ENCODE measurements at places on chromosomes 7 and 10.

DNA sequence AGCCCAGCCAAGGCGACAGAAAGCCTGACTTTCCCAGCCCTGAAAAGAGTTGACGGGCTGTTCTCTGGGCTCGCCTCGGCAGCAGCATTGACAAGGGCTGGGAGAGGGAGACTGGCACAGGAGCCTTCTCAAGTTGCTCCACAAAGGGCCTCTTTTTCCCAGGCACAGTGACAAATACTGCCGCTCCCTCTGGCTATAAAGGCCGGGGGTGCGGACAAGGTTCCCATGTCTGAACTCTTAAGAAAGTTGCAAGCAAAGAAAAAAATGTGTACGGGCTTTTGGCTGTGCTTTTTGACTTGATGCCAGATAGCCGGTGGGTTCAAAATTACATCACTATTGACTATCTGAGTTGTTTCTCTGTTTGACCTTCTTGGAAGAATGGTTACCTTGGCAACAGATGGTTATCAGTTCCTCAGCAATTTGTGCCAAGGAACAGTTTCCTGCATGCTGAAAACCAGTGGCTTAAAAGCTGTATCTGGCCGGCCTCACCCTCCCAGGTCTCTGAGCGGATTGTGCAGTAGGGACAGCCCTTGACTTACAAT is 115.9 kb upstream of the EEPD1 start:
- no peak for DNase-seq

DNA sequence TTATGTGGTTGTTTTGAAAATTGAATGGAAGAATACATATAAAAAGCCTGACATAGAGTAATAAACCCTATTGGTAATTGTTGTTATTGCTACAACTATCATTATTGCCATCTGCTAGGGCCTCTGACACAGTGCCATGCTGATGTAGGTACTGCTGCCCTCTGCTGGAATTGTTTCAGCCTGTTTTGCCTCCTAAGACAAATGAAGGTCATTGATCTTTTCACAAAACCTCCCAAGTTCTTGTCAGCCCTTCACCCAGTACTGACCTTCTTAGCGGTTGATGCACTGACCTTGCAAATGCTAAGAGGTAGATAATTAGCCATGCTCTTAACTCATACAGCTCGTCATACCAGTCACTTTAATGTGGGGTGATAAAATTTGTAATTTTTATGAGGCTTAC is 975.2 kb downstream of the SORCS1 start:
- peak; percentile 10 for DNase-seq

DNA sequence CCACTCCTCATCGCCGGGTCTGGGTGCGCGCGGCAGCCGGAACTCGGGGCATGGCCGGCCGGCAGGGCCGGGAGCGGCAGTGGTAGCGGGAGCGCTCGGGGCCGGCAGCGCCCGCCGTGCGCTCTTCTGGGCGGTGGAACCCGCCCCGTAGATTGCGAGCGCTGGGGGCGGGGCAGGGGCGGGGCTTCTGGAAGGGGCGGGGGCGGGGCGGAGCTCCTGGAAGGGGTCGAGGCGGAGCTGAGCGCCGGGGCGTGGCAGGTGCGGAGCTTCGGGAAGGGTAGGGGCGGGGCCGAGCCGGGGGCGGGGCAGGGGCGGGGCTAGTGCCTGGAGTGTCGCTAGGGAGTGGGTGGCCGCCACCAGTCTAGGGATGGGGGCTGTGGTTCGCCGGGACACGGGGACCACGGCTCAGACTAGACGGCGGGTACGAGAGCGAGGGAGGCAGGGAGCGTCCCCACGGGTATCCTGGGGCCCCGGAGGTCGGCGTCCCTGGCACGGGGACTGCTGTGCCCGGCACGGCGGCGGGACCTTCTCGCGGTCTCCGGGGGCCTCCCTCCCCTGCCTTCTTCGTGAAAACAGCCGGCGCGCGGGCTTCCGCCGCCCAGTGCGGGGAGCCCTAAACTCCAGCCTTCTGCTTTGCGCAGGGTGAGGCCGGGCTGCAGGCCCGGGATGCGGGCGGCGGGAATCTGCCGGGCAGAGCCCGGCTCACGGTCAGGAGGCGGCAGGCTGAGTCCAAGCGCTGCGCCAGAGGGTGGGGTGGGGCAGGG is at the start of gene STK32C:
Gene STK32C, minus strand, starts transcription at position 128 of the 764 bp plus-strand sequence. Its CDS starts 117 bp downstream, at position 11.
- DNase-seq, result peak; percentile 75

- no peak for DNase-seq
These were observed 200.1 kb upstream of the PRKCQ start for GRCh38 chr10:6780008-6780677.

DNA sequence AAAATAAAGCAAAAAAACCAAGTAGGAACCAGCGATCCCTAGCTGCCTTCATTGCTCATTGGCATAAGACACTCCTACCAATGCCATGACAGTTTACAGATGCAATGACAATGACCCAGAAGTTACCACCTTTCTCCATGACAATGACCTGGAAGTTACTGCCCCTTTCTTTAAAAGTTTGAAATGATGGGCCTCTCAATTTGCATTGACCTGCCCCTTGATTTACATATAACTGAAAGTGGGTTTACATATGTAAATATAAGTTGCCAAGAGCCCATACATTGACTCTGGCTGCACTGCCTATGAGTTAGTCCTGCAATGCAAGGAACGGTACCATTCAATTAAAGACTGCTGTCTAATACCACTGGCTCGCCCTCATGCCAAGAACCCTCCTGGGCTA is 240.7 kb upstream of the LRRN3 start:
- no peak for DNase-seq

DNA sequence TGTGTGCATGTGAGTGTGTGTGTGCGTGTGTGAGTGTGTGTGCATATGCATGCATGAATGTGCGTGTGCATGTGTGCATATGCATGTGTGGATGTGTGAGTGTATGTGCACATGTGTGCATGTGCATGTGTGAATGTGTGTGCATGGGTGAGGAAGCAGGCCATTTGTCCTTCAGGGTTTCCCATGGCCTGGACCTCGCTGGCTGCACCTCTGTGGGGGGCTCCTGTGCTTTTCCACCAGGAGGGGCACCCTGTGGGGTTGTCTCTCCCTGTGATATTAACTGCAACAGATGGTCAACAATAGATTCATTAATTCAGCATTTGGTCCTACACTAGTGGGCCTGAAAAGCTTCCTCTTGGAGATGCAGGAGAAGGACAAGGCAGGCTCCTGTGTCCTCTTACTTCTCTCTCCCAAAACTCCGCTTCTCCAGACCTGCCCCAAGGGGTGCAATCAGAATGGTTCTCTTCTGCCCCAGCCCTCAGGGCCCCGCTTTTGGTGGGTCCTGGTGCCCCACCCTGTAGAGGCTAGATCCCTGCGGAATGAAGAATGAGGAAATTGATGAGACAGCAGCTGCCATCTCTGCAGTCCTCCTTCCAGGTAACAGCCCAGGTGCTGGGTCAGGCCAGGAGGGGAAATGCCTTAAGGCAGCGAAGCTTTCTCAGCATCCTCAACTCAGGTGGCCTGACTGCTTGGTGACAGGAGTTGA is 41.5 kb upstream of the NUB1 start:
- no peak for DNase-seq

DNA sequence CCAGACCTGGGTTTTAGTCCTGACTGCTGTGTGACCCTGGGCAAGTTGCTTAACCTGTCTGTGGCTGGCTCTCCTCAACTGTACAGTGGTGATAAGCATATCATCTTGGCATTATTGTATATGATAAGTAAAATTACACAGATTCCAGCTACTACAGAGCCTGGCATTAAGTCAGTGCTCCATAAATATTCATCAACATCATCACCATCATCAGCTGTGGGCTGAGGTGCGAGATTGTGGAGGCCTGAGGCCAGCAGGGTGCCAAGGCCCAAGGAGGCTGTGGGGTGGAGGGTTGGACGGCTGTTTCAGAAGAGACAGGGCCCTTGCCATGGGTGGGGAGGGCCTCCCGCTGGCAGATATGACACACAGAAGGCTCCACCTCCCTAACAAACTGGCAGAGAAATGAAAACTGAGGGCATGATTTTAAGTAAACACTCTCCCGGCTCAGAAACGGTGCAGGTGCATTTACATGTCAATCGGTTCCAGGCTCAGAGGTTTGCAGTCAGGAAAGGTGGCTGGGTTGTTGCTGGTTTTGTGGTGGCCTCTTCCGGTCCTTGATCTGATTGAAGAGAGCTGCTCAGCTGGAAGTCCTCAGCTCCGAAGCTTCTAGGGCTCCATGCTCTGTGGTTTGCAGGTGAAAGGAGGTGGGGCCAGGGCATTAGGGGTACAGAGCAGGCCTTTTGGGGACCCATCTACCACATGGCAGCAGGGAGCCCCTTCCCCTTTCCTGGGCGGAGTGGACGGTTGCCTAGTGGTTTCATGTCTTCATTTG is 10.2 kb downstream of the CRYGN start:
- DNase-seq, result no peak

DNA sequence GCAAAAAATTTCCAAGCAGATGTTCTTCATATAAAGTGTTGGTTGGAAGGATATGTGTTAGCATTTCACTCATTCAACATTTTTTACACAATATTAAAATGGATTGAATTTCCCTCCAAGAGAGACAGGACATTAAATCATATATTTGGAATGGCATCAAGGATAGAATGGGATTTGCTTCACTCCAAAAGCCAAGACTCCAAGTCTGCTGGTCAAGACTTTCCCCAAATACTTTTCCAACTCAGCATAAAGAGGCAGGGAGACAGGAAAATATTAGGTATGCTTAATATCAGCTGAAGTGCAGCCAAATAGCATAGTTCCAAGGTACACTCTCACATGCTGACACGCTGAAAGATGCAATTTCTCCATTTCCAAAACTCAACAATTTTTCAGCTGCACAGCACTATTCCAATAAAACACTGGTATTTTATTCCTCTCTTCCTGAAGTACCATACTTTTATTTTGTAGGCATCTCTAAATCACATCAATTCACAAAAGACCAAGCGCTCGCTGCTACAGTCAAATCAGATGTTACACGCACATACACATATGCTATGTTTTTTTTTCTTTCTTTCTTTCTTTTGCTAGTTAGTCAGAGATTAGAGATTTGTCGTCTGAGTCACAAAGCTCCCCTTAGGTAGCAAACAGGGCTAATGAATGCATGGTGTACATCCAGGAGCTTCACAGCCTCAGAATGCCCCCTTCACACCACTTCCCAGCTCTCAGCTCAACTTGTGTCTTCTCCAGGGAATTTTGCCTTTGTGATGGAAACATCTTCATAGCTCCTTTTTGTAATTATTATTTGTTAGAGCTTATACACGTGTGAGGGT is 1033.8 kb upstream of the AUTS2 start:
- no peak for DNase-seq

DNA sequence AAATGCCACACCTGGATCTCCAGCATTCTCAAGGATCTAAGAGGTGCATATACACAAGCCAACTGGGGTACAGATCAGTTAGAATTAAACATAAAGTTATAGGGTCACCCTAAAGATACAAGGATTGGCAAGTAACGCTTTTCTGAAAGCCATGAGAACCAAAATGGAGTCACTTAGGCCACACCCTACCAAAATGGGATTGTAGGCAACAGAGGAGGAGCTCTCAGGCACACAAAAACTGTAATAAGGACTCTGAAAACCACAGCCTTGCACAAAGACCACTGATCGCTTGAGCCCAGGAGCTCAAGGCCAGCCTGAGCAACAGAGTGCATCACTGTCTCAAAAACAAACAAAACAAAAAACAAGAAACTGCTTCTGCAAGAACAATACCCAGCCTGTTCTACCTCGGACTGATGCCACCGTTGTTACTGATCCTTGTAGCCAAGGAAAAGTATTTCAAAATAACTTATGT is 35.5 kb downstream of the SVOPL start:
- DNase-seq, result no peak

DNA sequence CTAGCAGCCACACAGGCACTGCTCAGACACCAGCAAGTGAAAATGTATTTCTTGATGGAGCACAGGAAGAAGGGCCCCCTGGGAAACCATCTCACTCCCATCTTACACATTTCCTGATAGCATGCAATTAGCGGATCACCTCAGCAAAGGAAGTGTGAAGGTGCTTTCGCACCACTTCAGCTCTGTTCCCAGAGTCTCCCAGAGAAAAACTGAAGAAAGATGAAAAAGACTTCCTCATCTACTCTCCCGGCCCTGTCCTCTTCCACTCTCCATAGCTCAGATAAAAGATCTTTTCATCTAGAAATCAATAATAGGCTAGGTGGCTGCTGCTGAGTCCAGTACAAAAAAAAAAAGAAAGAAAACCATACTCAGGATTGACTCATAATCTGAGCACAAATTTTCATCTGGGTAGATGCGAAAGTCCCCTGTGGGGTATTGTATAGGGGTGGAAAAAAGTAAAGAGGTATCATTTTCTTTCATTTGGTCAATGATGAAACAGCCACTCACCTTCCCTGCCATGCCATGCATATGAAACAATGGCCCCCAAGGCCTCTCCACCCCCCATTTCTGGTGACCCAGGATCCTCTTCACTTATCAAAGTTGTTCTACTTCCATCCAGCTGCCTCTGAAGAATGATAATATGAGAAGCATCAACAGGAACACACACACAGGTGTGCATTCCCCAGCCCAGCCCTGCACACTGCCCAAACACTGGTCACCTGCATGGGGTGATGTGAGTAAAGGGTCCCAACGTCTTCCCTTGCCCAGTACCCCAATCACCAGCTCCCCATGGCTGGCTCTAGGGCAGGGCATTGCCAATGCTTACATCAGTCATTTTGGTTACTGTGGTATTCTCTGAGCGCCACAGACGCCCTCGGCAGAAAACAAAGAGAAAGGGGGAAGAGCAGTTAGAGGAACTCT is 48.8 kb upstream of the DGKI start:
- DNase-seq, result no peak

DNA sequence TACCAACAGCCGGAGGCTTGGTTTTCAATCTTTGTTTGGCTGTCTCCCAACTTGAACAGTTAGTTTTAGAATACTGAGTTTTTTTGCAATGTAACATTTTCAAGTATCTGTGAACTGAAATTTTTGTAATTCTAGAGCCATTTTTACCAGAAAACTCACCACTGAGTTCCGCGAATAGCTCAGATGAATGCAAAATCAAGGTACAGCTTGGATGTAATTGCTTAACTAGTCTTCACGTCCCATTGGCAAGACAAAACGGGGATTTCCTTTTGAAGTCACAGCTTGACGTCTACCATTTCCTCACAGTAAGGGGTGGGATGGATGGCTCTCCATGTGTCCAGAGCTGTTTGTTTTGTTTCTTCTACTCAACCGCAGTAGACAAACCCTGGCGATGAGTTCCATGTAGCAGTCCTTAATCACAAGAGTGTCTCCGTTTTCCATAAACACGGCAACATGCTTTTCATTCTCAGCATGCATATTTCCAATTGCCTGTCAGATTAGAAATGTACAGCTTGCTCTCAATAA is 55.8 kb upstream of the FGFR2 start:
- DNase-seq, result no peak

DNA sequence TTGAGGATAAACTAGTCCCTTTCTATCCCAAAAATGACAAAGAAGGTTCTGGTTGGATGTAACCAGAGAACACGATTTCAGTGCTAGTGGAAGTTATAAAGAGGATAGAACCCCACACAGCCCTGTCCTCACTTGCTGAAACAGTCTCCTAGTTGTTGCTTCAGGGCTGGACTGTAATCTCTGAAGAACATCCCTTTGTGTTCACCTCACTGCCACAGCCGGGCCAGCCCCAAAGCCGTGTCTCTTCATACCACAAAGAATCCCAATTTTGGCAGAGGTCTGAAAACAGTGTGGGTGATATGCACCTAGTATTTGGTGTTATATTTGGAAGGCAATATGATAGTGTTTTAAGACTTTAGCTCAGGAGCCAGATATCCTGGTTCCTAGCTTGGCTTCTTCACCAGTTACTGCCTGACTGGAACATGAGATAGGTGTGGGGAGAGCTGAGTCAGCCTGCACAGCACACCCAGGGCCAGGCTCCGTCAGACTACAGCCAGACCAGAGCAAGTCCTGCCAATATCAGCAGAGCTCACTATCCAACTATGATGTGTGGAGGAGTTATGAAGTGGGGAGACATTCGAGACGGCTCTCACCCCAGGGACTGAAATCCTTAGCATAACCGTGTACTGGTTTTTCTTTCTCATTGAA is 21.2 kb downstream of the CYP3A4 start:
- no peak for DNase-seq

GRCh38 chr7:19400758-19401254 is 255.6 kb upstream of the FERD3L start:
- DNase-seq, result no peak

Measured in HCEC 1CT (cell line).